ENCODE measurements at places on chromosomes 13 and 19. TPM values are rescaled to one million over a fixed set of nuclear protein-coding genes. Genes with fewer than 3 reads are reported as not detected.

DNA sequence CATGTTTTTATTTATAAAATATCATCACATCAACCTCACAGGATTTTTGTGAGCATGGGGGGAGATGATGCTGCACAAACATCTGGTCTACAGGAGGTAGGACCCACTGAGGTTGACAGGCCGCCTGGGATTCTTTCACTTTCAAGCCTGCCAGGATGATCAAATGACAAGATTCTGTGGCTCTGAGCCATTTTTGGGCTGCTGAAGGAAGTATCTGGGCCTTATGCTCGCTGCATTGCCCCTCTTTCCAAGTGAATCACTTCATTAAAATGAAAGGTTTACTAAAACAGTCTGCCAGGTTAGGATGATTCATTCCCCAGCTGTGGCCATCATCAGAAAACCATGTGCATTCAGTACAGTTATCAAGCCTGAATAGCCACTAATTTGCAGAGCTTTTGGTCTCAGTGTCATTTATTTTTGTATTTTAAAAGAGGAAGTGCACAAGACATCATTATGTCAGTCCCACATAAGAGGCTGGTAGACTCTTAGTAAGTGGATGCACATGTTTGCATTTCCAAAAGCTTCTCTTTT is 34.4 kb downstream of the STARD13 start:
- DNase-seq: no peak

DNA sequence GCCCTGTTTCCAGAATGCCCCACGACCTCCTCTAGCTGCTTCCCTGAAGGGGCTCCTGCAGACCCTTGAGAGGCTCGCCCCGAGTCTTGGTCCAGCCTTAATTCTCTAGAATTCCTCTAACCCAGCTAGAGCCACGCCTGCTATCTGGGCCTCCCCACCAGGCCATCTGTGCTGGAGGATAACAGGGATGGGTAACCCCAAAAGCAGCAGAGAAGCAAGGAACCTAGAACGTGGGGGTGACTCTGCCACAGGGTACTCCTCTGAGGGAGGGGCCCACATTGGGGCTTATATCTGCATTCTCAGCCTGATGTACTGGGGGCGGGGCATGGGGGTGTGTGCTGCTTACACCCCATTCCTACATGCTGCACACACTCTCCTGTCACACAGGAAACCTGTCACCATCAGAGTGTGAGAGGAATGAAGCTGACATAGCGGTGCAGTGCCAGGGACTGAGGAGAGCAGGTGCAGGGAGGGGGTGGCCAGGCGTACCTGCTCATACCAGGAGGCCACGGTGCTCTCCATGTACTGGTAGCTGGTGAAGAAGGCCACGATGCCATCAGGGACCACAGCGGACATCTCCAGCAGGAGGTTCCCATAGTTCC is 13.8 kb downstream of the KLC3 start:
- peak; percentile 30 for DNase-seq

DNA sequence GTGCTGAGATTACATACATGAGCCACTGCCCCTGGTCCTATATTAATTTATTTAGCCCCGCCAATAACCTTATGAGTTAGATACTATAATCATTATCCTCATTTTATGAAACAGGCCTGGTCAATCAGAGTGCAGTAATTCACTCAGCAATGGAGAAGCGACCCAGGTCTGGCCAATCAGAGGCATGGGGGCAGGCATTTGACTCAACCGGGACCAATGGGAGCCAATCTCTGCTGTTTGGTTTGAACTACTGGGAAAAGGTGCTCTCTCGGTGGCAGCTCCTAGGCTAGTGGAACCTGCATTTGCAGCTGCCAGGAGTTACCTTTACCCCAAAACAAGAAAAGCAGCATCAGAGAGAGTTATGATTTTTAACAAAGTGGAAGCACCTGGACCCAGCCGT is 6.6 kb downstream of the SIRT2 start:
- DNase-seq: peak; percentile 75

DNA sequence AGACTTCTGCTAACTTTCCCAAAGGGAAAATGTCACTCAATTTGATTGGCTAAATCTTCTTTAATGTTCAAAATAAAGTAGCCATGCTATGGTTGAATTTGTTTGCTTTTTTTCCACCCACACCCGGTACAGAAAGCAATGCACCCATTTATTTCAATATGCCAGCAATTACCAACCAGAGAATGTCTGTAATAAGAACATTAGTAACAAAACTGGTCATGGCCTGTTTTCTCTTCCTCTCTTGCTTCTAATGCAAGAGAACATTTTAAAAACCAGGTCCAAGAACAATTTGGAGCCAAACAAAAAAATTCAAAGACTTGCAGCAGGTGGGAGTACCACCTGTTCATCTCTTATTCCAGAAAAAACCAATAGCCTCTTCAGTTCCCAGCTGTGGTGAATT is 1108.8 kb upstream of the PCDH20 start:
- DNase-seq: no peak

Gene POSTN
- 0.52 TPM for total RNA-seq

Gene ZNF540
- total RNA-seq: not detected
